ENCODE measurements at places on chromosomes 1 and 21. TPM values are rescaled to one million over a fixed set of nuclear protein-coding genes. Genes with fewer than 3 reads are reported as not detected.

DNA sequence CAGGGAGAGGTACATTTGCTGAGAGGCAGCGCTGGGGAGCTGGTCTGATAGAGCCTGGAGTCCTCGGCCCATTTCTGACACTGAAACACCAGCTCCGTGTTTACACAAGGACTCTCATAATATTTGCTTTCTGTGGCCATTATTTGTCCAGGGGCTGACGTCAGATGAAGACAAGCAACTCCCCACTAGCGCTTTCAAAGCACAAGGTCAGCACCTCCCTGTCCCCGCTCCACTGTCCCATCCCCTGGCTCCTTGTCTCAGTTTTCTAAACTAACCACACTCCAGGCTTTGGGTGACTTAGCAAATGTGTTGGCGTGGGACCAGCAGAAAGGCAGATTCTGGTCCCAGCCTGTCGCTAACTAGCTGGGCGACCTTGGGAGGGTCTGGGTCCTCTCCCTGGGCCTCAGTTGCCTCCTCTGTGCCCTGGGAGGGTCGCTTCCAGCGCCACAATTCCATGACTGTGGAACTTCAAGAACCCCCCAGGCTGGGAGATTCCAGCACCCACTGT, 37.4 kb upstream of the ZBTB40 start:
- DNase-seq, result no peak

DNA sequence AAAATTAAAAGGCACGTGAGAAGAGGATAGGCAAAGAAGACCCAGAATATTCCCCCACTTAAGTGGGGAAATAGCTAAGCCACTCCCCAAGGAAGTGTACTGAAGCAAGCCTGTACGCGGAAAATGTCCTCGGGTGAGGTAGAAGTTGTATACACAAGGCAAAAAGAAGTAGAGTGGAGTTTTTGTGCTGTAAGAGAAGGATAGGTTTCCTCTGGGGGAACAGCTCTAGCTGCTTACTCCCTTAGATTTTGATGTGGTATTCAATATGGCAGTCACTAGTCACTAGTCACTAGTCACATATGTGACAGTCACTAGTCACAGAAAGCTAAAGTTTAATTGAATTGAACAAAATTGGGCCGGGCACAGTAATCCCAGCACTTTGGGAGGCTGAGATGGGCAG, 7.6 kb downstream of the TXNIP start:
- peak; percentile 7 for DNase-seq

GRCh38 chr21:14438211-14438610, 55.3 kb upstream of the HSPA13 start:
- DNase-seq, result no peak

RIMS3 gene
- total RNA-seq, result 3.6 TPM

- DNase-seq, result no peak
These were observed 162.5 kb downstream of the ROR1 start for GRCh38 chr1:63936276-63936675.

DNA sequence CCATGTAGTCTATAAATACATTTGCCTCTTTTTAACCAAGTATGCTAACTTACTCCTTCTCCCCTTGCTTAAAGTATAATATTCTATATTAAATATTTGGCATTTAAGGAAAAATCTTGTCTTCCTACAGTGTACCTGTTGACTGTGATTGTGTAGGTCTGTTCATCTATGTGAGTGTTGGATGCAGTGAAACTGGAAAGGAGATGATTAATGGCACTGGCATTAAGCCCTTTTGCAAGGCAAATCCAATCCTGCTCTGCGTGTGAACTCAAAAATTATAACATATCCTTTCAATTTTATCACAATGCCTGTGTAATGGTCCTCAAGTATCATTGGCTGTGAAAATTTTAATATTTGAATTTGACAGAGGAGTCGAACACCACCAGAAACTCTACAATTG, 565.0 kb downstream of the KCNT2 start:
- DNase-seq, result no peak

RAB25 gene
- 1.3 TPM for total RNA-seq

DNA sequence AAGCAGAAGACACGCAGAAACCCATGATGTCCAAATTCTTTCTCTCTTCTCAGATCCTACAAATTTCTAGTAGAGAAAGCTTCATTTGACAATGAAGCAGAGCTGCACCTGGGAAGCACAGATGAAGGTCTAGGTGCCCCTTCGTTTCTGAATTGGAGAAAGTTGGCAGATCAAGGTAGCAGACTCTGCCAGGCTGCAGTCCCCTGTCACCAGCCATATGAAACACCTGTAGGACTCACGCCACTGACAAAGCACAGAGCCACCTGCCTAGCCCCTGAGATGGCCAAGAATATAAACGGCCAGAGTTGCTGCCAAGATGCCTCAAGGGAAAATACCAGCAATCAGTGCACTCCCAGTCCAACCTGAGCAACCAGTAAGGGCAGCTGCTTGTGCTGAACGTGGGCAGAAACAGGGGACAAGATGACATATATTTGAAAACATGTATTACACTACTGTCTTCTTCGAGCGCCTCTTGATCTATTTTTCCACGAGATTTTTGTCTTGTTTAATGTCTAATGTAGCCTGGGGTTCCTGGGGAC, 20.6 kb upstream of the PLEKHA6 start:
- DNase-seq, result no peak

DNA sequence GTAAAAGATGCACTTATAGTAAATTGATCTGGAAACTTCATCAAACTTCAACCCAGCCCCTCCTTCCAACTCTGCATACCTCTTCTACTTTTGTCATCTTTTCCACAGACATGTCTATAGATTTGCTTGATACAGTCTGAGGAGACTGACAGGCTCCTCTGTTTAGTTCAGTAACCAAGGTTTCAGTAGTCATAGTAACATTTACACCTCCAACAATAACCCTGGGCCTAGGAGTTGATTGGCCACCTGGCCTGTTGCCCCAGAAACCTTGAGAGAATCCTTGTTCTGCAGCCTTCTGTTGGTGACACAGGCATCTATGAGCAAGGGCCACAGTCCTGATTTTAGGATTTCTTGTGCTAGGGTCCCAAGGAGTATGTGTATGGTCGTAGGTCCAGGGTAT, at the start of gene CFAP141:
CFAP141 (minus strand) TSS at position 138 of the 400 bp plus-strand sequence; CDS start at position 112, 26 bp downstream.
- DNase-seq, result no peak

KIF26B gene
- not detected for total RNA-seq

- no peak for DNase-seq
These were observed 352.5 kb downstream of the HHAT start for GRCh38 chr1:210681158-210681557.

DNA sequence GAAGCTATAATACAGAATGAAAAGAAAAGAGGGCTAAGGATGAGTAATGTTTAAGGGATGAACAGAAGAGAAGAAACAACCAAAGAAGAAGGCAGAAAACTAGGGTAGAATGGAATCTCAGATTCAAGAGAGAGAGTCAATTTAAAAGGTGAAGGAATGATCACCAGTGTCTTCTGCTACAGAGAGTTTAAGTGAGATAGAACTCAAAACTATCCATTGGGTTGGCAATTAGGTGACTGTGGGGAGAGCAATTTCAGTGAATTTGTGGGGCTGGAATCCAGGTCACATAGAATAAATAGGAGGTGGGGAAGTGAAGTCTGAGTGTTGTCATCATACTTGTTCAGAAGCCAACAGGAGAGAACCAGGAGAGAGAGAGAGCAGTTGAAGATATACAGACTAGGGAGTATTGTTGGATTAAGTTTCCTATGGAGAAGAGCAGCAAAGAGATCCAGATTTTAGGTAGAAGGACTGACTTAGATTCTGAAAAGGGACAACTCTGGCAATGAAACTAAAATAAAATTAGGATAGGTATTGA, 19.9 kb downstream of the MACF1 start:
- no peak for DNase-seq

GRCh38 chr1:31624731-31625514, 7.4 kb downstream of the HCRTR1 start:
- no peak for DNase-seq

PGBD5 gene
- total RNA-seq, result not detected

DNA sequence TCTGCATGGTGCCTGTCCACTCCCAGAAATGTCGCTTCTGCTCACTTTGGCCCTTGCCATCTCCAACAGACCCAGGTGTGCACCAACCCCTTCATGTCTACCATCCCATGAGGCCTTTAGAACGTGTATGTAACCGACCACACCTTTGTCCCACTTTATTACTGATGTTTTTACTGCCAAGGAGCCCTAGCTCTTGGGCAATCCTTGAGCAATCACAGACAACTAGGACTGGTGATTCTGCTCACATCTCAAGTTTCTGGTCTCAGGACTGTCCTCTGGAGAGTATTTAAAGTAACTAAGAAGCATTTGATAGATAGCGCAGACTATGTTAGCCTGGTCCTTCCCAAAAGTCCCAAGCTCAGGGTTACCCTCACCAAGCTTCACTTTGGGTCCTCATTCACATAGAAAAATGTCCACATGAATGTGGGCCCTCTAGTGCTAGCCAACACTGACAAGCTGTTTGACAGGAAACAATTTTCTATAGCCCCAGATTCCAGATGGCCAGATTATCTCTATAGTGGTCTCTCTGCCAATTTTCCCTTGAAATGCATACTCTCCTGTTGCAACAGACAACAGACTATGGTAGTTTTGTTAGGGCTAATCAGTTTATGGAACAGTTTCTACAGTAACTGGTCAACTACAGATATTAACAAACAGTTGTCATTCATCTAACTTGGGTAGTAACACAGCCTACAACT, 6.9 kb upstream of the TMEM81 start:
- no peak for DNase-seq

DNA sequence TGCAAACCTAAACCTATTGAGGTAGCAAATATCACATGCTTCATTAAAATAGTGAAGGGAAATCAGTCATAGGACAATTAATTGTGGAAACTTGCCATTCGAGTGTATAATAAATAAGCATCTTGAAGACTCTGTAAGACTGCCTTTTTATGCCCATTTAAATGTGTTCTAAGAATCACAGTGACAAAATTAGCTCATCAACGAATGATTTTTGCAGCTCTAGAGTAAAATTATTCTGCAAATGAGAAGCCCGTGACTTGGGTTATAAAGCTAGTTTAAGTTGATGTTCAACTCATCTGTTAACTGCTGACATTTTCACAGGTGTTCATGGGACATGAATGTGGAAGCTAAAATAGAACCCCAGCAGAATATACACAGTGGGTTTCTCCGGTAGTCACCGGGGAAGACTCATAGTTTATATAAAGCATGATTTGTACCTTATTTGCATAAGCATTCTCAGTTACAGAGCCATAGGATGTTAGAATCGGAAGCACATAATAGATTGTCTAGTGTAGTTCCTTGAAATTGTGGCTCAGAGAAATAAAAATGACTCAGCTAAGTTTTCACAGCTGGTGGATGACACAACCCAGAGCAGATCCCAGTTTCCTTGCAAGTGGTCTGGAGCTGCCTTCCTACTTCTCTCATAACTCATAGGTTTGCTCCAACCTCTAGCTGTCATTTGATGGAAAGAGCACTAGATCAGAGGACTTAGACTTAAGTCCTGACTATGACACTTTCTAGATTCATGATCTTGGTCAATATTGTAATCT, 107.3 kb downstream of the UCHL5 start:
- no peak for DNase-seq

CASZ1 gene
- total RNA-seq, result 2.0 TPM

SNX7 gene
- not detected for total RNA-seq

GRCh38 chr1:52599236-52599635, 2.9 kb upstream of the GPX7 start:
- DNase-seq, result no peak

DYNLT5 gene
- total RNA-seq, result not detected

GRCh38 chr1:153364156-153364555, 6.5 kb downstream of the S100A9 start:
- DNase-seq, result no peak

LGR6 gene
- 0.22 TPM for total RNA-seq

ABCA4 gene
- 0.10 TPM for total RNA-seq

TTC34 gene
- total RNA-seq, result 0.91 TPM

DNA sequence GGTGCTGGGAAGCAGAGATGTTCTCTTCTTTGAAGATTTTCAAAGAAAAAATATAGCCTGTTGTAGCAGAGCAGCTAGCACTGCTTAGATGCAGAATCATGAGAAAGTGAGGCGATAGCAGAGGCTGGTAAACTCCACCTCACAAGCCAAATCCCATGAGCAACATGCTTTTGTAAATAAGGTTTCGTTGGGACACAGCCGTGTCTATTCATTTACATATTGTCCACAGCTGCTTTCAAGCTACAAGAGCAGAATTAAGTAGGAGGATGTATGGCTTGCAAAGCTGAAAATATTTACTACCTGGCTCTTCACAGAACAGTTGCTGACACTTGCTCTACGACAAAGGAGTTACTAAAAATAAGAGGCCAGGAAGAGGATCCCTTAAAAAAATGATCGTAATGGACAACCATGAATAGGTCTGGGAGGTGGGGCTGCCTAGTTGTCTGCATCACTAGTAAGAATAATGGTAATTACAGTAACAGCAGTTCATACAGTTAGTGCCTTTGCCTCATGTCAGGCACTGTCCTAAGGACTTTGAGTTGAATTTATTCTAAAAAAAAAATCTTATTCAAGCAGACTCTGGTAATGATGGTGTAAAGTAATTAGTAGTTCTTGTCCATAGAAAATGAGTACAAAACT, 622.0 kb downstream of the KIF26B start:
- DNase-seq, result no peak

LENEP gene
- total RNA-seq, result 0.36 TPM

GRCh38 chr1:44037154-44037553, 5.9 kb upstream of the SLC6A9 start:
- DNase-seq, result no peak

PGLYRP4 gene
- not detected for total RNA-seq

DNA sequence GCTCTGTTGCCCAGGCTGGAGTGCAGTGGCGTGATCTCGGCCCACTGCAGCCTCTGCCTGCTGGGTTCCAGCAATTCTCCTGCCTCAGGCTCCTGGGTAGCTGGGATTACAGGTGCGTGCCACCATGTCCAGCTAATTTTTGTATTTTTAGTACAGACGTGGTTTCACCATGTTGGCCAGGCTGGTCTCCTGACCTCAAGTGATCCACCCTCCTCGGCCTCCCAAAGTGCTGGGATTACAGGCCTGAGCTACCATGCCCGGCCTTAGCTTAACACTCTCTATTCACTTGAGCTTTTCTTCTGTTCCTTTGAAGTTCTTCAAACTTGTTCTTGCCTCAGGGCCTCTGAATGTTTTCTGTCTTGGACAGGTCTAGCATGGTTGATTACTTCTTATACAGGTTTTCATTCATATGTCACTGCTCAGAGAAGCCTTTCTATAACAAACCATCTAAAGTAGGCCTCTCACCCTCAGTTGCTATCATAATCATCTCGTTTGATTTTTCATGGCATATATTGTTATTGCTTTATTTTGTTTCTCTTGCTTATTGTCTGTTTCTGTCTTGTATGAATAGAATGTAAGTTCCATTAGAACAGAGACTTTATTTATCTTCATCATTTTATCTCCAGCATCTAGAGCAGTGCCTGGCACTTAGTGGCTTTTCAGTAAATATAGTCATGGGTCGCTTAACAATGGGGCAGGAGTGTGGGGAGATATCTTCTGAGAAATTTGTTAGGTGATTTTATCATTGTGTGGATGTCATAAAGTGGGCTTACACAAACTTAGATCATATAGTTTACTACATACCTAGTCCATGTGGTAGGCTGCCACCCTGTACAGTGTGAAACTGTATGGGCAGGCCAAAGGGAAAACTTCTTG, 12.1 kb downstream of the OSBPL9 start:
- DNase-seq, result no peak

- peak; percentile 3 for DNase-seq
These were observed 113.9 kb downstream of the TOMM20 start for GRCh38 chr1:235014756-235015155.

SYNJ1 gene
- 7.4 TPM for total RNA-seq

FCRL4 gene
- not detected for total RNA-seq

- peak; percentile 34 for DNase-seq
These were observed 54.0 kb upstream of the ECE1 start for GRCh38 chr1:21344098-21344749.

AMY2A gene
- total RNA-seq, result not detected

- peak; percentile 19 for DNase-seq
These were observed 12.3 kb downstream of the OR2T11 start for GRCh38 chr1:248622570-248623001.

Data from activated naive CD4-positive, alpha-beta T cell treated with anti-CD3 and anti-CD28 coated beads for 36 hours (primary cell).